ENCODE measurements at places on chromosomes 1 and 21.

GRCh38 chr1:6503884-6504602 lies 12.6 kb upstream of the PLEKHG5 start:
- DNase-seq: no peak

GRCh38 chr1:154863315-154864174 lies 6.5 kb downstream of the KCNN3 start:
- no peak for DNase-seq

- no peak for DNase-seq
These were observed 161.7 kb downstream of the PTPRU start for GRCh38 chr1:29397981-29398380.

- no peak for DNase-seq
These were observed 28.0 kb downstream of the ARHGAP29 start for GRCh38 chr1:94209425-94209824.

GRCh38 chr21:33229784-33230544 lies at the start of gene IFNAR2:
TSS of gene IFNAR2 (plus strand) at chr21:33229938. CDS start at chr21:33241923, 11,985 bp downstream.
- DNase-seq: peak; percentile 70

- no peak for DNase-seq
These were observed 31.3 kb downstream of the NSL1 start for GRCh38 chr1:212760126-212760823.

GRCh38 chr1:16073490-16074119 lies at the start of gene FAM131C:
TSS of gene FAM131C (minus strand) at chr1:16073651. CDS start at chr1:16073442, 209 bp downstream.
- DNase-seq: peak; percentile 20

DNA sequence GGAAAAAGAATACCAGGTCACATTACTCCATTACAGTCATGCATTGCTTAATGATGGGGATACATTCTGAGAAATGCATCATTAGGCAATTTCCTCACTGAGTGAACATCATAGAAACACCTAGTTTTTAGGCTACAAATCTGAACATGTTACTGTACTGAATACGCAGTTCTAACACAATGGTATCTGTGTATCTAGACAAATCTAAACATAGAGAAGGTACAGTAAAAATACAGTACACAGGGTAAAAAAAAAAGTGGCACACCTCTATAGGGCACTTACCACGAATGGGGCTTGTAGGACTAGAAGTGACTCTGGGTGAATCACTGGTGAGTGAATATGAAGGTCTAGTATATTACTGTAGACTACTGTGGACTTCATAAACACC lies 115.7 kb downstream of the AKT3 start:
- no peak for DNase-seq

GRCh38 chr1:30889511-30889910 lies 19.0 kb downstream of the SDC3 start:
- no peak for DNase-seq

DNA sequence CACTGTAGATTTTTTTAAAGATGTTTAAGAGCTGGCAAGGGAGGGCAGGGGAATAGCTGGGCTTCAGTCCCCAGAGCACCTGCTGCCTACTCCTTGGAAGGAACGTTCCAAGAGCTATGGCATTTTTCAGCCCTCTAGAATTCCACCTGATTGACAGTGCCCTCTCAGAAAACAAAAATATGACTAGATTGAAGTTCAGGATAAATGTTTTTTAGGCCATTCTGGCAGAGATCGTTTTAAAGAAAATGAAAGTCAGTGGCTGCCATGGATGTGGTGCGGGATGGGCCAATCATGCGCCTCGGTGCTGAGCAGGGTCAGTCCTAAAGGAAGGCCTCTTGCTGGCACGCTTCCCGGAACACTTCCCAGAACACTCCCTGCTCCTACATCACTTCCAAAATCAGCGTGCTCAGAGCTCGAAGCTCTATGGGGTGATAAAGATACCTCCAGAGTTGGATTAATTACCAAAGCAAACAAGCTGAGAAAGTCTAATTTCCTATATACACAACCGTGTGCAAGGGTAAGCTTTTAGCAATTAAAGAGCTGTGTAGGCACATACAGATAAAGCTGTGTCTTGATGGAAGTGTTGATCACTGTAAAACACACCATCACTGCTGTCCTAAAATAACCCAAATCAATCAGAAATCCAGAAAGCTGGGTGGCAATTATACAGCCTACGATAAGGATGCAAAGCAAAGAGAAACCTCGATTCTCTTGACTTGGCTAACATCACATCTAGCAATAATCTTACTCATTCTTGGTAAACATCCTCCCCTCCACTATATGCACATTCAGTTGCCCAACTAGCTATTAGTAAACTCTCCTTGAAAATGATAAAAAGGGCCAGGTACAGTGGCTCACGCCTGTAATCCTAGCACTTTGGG lies 34.6 kb downstream of the TGFBR3 start:
- DNase-seq: no peak

GRCh38 chr1:113219828-113220227 lies 146.8 kb downstream of the LRIG2 start:
- DNase-seq: no peak

- no peak for DNase-seq
These were observed 42.1 kb downstream of the CDK18 start for GRCh38 chr1:205546541-205546940.

- no peak for DNase-seq
These were observed 32.9 kb downstream of the CD244 start for GRCh38 chr1:160829766-160830165.

DNA sequence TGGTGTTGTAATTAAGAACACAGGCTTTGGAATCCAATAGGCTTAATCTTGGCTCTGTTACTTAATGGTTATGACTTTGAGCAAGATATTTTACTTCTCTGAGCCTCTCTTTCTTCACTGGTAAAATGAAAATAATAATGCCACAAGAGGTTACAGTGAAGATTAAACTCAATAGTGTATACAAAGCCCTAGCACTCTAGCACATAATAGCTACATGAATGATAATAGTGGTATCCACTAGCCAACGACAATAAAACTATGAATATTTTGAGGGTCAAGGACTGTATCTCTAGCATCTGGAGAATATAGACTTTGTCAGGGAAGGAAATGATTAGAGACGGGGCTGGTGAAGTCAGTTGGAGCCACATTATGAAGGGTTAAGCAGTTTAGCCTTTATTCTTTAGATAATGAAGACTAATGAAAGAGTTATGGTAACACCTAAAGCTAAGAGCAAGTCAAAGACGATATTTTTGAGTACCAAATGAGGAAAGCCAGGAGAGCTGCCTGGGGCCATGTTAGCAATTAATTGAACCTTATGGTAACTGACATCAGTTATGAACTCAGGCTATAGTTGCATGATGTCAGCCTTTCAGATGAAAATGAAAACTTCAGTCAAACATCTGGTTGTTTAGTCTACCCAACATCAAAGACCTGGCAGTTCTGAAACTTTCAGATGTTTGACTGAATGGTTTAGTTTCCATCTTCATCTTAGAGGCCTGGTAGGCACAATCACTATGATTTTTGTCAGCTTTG lies 32.8 kb upstream of the RNF11 start:
- no peak for DNase-seq

- DNase-seq: no peak
These were observed 112.8 kb downstream of the PRRX1 start for GRCh38 chr1:170776777-170777176.

GRCh38 chr1:15902882-15903281 lies 55.4 kb downstream of the SPEN start:
- no peak for DNase-seq

DNA sequence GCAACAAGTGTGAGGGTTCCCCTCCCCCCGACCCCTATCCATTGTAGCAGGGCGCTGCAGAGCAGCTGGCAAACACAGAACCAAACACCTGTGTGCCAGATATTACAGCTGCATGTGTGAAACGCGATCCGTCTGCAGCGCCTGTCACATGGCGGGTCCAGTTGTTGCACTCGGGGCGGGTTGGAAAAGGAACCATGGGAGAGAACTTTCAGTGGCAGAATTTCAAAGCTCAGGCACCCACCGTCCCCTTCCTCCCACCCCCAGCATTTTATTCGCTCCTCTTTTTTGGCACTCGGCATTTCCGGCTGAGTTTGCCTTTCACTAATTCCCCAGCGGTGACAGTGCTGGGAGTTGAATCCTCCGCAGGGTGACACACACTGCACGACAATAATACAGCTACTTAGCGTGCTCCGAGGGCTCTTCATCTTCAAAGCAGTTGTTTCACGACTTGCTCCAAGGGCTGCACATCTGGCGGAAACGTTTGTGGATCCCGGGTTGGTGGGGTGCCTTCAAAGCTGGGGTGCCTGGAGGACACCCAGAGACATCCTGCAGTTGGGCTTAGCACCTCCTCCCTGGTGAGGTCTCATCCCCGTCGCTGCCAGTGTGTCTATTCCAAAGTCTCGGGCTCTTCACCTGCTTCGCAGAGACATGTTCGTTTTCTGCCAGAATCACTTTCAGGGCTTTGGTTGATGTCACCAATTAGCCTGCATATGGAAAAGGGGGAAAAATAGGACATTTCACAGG lies 180.7 kb downstream of the ZBTB18 start:
- no peak for DNase-seq

DNA sequence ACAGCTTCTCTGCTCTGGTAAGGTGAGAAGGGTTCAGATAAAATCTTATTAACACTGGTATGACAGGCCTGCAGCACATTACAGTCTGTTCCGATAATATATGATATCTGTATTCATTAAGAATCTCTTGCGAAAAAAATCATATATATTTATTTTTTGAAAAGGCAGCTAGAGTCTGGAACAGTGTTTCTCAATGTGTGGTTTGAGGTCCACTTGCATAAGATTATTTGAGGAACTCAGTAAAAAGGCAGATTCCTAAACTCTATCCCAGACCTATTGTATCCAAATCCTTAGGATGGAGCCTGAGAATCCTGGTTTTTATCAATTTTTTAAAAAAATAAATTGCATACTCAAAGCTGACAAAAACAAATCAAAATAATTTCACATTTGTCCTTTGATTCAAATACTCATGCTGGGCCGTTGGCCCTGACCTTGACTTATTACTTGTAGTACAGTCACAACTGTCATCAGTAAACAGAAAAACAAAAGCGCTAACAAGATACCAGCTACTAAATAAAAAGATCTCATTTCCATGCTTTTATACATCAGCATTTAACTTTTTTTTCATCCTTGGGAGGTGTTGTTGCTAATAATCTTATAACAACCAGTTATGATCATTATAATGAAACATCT lies 60.6 kb downstream of the RGS2 start:
- DNase-seq: no peak

DNA sequence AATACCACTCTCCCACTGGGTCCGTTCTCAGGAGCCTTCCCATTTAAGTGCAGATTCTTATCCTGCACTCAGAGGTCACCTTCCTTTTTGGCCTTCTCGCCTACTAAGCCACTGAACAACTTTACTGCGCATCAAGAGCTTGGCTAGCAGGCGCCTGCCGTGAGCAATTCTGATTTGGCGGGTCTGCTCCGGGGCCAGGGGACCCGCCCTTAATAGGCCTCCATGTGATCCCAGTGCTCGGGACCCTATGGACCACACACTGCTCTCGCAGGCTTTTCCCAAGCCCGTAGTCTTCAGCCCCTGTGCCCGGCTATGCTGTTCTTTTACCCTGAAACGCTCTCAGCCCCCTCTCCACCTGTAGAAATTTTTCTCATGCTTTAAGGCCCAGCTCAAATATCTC lies 45.1 kb downstream of the BCL9 start:
- DNase-seq: no peak

- DNase-seq: no peak
These were observed 374.9 kb upstream of the PTBP2 start for GRCh38 chr1:96346719-96347118.

GRCh38 chr1:15627343-15627988 lies 10.2 kb downstream of the DDI2 start:
- DNase-seq: no peak

DNA sequence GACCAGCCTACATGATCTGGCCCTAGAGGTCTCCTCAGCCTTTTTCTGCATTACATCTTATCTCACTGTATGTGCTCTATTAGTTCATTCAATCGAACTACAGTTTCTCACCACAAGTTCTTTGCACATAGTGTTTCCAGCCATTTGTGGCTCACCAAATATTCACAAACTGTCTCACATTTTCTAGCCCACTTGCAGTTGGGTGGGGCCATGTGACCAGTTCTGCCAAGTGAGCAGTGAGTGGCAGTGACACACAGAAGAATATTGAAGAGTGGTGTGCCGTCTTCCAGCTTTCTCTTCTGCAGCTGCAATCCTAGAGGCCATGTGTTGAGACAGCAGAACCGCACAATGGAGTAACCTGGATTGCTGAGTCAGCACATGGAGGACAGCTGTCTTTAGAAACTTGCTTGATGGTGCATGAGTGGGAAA lies 103.2 kb upstream of the ZNF644 start:
- DNase-seq: no peak

- DNase-seq: no peak
These were observed 458.2 kb downstream of the ADGRL2 start for GRCh38 chr1:82258887-82259286.

DNA sequence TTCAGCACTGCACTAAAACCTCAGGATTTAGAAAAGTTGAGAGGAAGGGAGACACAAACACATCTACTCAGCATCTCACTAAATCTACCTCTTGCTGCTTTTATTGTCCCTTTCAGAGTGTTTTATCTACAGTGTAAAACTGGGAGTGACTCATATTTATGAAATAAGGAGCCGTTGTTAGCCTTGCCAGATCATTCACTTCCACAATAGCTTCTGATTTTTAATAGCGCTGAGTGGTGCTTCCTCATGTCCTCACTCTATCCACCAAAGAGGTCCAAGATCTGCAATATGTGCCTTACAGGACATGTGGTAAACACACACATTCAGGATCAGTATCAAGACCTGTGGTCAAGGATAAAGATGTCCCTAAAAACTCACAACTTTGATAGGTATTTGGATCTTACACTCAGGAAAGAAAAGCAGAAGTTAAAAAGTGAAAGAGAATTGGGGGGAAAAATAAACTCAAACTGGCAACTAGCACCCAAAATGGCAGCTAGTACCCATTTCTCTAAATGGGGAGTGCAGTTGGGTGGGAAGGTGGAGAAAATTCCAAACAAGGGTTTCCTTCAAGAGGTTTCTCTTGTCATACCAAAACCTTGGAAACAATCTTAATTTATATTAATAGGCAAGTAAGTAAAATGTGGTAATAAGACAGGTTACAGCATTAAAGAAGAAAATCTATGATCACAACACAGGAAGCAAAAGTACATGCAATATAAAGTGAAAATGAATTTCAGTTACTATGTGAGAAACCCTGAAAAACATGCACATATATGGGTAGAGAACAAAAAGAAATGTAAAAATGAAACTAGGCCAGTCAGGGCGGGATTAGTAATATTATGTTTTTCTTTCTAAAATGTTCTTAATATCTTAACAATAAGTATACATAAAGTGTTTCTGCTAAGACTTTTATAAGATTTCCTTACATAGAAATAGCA lies 15.9 kb downstream of the DUSP10 start:
- DNase-seq: no peak

- DNase-seq: no peak
These were observed 7.8 kb downstream of the PTTG1IP start for GRCh38 chr21:44865561-44866280.

DNA sequence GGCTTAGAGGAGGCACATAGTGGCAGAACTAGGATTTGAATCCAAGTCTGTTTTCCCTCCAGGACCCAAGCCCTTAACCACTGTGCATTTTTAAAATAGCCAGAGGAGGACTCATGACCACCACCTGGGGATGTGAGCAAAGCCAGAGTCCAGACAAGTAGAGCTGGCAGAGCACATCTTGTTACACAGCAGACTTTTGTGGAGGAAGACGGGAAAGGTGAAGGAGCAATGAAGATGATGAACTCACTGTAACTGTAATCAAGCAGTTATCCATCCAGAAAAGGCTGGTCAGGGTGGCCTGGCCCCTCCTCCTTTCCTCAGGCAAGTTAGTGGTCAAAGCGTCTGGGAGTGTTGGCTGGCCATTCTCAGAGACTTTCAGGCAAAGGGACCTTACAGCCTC lies 50.9 kb downstream of the SLC44A3 start:
- DNase-seq: no peak

GRCh38 chr1:159964144-159964543 lies 10.1 kb upstream of the SLAMF9 start:
- DNase-seq: no peak

Data from activated T-helper 1 cell treated with Interleukin-2 at 50 U/mL for 16 hours (primary cell).